ENCODE measurements at places on chromosomes 11 and 22. TPM values are rescaled to one million over a fixed set of nuclear protein-coding genes. Genes with fewer than 3 reads are reported as not detected.

GRCh38 chr11:14388352-14388751 lies 29.4 kb upstream of the RRAS2 start:
- ATAC-seq = no peak

GRCh38 chr11:10076458-10077141 lies 217.4 kb downstream of the SBF2 start:
- ATAC-seq = peak; percentile 41

The CDC42EP2 gene
- total RNA-seq = 40.3 TPM

DNA sequence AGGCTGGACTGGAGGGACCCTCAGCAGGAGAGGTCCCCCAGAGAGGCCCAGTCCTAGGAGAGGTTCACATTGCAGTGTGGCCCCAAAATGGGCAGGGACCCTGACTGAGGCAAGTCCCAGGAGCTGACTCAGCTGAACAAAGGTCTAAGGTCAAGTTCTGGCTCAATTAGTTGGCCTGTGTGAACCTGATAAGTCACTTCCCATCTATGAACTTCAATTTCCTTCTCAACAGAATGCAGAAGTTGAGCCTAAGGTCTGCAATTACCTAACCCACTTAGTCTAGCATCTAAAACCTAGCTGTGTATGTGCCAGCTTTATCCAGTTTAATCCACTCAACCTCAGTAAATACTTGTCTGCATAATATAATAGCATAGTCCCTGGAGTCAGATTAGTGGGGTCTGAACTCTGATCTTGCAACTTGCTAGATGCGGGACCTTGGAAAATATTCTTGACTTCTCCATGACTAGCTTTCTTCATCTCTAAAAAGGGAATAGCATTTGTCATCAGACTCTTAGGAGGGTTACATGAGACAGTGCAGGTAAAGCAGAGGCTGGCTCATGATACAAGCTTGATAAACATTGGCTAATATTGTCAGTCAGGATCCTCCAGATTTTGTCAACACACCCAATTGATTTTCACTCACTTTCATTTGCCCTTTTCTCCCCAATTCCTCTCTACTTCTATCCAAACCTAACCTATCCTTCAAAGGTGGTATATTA lies 465.5 kb downstream of the INSC start:
- ATAC-seq = no peak

GRCh38 chr11:102147015-102147414 lies 36.8 kb downstream of the YAP1 start:
- ATAC-seq = no peak

DNA sequence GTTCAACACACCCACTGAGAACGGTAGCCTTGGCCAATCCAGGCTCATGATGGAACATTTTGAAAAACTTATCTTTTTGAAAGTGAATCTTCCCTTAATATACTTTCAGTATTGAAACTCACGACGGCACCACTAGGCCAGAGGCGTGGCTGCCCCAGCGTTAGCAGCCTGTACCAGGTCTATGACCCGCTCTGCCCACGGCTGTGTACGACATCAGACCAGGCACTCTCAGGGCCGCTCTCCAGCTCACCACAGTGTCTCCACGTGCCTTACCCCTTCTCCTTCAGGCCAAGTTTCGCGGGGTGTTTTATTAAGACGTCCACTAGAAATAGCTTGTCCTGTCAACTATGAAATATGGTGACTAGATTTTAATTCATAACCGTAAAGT lies 31.2 kb downstream of the ALG12 start:
- ATAC-seq = no peak

DNA sequence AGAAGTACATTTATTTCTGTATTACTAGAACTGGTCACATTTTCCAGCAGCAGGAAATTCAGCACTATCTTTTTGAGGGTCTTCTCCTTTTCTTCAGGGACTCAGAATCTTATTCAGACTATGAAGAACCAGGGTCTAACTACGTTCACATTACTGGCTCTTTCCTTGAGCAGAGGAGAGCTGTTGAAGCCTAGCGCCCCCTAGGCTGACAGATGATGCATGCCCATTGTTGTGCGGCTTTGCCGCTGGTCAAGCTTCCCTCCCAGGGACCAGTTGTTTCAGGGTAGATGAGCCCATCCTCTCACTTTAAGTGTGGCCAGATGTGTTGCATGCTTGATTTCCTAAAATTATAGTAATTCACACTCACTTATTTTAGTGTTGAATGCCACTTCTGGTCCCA lies 168.2 kb upstream of the PDGFD start:
- ATAC-seq = no peak

DNA sequence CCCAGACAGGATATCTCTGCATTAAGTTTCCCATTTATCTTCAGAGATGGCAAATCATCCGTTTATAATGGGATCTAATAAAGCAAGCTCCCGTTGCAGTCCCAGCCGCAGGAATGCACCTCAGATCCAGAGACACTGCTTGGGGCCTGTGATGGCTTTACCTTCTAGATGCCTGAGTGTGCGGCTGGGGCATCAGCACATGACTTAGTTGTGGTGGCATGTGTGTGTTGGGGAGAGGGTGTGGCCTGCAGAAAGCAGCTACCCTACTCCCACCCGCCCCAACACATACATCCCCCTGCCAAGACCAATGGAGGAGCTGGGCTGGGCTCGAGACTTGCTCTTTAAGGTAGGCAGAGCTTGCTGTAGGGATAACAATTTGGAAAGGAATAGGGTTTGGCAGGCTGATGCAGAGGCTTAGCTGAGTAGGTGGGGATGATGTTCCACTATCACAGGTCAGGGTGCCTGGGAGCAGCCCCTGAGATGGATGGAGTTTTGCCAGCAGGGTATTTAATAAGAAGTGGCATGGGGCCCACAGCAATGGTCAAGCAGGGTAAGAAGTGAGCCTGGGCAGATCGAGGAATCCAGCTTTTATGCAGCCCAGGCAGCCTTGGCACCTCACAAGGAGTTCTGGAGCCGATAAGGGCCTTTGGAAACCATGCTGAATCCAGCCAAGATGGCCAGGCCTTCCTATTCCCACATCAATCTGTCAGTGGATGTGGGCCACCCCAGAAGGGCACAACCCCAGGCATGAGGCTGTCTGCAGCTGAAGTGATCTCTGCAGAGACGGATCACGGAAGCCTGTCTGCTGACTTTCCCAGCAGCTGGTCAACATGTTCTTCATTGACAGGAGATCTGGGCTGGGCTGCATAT lies 601.3 kb downstream of the BUD13 start:
- ATAC-seq = no peak

- peak; percentile 78 for ATAC-seq
Measured at GRCh38 chr11:40241524-40242051, 1217.9 kb downstream of the LRRC4C start.

GRCh38 chr11:34261820-34262219 lies 96.0 kb downstream of the ABTB2 start:
- no peak for ATAC-seq

DNA sequence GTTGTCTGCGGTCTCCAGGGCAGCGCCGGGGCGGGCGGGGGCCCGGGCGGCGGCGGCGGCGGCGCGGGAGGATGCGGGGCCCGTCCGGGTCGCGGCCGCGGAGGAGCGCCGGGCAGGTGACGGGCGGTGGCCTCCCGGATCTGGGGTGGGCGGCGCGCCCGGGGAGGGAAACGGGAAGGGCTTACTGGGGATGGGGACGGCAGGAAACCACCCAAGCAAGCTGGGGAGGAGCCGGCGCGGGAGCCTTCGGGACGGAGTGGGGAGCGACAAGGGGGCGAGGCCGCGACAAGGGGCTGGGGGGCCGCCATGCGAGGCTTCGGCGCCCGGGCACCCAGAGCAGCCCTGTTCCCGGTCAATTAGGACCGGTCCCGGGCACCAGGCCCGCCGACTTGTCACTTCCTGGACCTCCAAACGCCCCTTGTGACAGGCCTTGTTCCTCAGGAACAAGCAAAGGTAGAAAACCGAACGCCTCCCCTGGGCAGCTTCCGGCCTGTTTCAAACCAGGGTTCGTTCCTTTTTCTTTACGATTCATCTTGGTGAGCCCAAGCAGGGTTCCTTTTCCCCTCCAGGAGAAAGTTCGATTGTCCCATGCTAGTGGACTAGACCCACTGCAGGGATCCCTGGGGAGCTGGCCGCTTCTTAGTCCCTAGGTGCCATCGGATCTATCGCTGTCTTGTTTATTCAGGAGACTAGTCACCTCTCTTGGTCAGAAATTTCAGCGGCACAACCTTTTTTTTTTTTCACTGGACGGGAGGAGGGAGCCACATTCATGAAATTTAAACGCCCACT lies 492 bp downstream of the JHY start:
- ATAC-seq = peak; percentile 87

DNA sequence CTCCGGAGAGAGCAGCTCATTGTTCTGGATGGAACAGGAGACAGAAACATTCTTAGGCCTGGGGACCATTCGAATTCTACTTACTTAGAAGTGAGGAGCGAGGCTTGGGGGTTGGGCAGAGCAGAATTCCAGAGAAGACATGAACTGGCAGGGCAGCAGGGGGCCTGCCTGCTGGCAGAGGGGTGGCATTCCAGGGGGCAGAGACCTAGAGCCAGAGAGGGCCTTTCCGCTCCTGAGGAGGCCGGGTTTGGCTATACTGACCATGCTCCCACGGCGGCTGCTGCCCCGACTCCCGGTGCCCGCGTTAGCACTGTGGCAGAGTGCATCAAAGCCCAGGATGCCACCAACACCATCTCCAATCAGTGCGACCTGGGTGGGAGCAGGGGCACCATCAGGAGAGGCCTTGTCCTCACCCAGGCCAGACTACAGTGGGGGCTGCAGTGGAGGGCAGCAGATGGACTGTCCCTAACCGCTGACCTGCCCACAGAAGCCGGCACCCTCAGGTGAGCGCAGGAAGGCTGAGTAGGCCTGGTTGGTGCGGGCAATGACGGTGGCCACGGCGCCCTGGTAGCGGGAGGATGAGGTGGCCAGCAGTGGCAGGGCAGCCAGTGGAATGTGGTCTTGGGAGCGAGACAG lies 7.4 kb downstream of the PITPNM1 start:
- no peak for ATAC-seq

DNA sequence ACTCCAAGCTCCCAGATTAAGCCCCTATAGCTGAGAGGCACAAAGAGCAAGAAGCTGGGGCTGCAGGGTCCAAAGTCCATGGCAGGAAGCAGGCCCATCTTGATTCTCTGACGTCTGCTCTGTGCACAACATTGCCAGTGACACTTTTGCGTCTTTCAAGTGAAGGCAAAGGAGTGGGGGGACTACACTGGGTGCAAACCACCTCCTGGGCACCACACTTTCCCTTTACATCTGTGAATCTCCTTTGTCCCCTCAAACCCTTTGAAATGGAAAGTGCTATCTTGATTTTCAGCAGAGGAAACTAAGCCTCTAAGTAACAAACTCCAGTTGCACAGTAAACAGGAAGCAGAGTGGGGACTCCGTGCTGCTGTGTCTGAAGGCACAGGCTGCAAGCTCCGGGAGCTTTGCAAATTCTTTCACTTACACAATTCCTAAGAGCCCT lies 428.0 kb downstream of the LARGE1 start:
- ATAC-seq = no peak

The C11orf87 gene
- total RNA-seq = not detected

DNA sequence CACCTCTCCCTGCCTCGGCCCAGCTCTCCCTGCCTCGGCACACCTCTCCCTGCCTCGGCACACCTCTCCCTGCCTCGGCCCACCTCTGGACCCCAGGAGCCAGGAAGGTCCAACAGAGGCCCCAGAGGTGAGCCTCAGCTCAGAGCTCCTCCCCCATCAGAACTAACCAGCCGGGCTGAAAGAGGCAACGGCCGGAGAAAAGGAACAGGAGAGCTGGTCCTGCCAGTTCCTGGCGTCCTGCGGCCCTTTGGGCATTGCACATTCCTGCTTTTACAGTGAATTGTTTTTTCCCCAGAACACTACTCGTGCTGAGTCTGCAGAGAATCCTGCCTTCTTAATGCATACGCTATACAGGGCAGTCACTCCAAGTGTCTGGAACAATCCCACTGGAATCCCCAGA lies 45.8 kb downstream of the LMO1 start:
- no peak for ATAC-seq

DNA sequence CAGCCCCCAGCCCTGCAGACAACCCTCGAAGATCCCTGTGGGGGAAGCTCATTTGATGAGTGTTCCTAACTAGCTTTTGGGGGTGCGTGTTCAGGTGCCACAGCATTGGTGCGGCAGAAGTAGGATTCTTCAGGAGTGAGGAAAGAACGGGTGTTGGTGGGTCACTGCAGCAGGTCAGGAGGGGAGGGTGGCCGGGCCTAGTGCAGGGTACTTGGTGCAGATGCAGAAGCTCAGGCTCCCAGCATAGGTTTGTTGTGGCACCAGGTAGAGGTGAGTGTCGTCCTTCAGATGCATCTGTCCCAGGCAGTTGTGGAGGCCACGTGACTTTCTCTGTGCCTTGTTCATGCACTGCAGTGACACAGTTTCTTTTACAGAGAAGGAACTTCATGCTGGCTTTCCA lies 15.1 kb upstream of the ADORA2A start:
- ATAC-seq = no peak

DNA sequence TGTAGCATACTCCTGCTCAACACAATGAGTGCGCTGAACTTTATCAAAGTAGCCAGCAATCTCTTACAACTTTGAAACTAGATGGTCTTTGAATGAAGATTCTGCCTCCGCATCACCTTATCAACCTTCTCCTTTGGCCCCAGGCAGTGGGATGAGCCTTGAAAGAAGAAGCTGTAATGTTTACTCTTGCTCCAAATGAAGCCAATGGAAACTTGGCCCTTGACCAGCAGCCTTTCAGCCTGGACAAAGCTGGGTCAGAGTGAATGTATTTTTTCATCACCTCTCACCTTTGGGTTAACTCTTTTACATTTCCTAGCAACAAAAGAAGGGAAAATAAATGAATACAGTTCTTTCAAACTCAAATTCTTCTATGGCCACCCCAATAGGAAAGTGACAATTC lies 359.1 kb downstream of the KCNA4 start:
- ATAC-seq = no peak

DNA sequence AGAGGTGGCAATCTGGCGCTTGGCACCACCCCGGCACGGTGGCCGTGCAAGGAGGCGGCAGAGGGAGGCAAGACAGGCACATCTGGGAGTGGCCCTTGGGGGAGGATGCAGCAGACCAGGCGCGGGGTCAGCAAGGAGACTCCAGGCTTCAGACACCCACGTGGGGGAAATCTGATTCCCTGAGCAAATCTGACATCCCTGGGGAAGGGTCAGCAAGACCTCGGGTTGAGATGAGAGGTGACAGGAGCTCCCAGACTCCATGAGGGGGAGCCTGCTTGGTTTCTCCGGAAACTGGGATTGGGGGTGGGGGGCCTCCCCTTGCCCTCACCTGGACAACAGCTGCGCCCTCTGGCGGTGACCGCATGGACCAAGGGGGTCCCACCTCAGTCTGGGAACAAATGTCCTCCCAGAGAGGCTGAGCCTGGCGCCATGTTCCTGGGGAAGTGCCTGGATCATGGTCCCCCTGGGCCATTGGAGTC lies 4.0 kb upstream of the RCOR2 start:
- no peak for ATAC-seq

GRCh38 chr11:11149671-11150459 lies 203.2 kb downstream of the CSNK2A3 start:
- no peak for ATAC-seq

- no peak for ATAC-seq
Measured at GRCh38 chr11:11502263-11502861, 119.4 kb downstream of the GALNT18 start.

The MPZL2 gene
- total RNA-seq = 8.7 TPM
